ENCODE measurements at places on chromosomes 5 and 9.

DNA sequence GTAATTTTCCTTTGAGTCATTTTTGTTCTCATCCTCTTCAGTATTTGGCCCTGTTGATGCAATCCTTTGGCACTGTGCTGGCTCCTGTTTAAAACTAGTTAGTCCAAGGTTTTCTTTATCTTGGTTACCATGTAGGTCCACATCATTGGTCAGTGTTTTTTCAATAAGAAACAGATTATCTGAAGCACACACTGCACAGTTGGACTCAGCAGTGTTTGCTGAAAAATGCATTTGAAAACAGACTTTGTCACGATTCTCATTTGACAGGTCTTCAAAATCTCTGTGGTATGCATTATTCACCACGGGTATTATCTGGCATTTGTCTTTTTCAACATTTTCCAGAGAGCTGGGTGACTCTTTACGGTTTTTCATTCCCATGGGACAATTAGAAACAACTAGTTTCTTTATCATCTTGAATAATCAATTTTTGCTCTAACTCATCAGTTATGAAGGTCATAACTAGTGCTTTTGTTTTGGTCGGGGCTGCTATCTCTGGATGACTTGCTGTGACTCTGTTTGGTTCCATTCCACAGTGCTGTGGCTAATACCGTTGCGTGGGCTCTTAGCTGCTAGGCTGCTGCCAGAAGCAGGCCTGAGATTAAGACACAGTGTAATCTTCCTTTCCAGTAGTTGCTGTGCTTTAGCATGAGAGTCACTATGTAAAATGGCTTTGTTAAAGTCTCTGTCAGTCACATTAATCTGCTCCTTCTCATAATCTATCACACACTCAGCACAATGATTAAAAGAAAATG, 36.2 kb downstream of the NUDT12 start:
- no peak for DNase-seq

DNA sequence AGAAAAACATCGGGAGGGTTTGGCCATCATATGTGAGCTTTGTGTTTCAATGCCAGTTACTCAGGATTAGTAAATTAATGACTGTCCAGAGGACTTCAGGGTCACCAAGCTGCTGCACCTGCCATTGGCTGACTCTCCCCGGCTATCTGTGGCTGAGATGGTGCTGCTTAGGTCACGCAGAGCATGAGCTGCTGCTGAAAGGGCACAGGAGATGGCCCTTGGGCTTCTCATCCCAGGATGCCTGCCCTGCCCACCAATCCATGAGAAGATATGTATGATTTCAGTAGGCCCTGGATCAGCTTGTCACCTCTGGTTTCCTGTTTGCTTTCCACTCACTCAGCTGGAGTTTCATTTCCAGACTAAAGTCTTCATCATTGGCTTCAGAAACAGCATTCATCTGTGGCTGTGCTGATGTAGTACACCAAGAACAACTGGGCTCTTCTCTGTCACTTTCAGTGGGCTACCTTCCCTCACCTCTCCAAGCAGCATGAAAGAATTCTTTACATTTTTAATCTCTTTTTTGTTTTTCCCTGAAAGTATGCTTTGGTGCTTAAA, 2.4 kb upstream of the CATSPER3 start:
- DNase-seq = no peak

- DNase-seq = no peak
Measured at GRCh38 chr5:37836235-37836591, 3.6 kb downstream of the GDNF start.

DNA sequence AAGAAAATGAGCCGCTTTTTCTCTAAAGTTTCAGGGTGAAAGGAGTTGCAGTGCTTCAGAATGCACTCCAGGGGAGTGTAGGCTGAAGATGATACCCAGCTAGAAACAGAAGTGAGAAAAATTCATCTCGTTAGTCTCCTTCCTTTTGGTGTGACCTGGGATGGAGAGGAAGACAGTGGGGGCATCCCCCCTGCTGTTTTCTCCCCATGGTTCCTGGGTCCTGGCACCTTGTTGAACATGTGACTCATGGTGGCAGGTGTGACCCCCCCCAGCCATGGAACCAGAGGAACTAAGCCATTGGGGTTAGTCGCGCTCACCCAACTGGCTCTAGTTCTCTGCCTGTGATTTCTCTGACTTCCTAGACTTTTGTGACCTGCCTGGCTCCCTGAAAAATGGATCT, 424.6 kb downstream of the CSNK1G3 start:
- no peak for DNase-seq

DNA sequence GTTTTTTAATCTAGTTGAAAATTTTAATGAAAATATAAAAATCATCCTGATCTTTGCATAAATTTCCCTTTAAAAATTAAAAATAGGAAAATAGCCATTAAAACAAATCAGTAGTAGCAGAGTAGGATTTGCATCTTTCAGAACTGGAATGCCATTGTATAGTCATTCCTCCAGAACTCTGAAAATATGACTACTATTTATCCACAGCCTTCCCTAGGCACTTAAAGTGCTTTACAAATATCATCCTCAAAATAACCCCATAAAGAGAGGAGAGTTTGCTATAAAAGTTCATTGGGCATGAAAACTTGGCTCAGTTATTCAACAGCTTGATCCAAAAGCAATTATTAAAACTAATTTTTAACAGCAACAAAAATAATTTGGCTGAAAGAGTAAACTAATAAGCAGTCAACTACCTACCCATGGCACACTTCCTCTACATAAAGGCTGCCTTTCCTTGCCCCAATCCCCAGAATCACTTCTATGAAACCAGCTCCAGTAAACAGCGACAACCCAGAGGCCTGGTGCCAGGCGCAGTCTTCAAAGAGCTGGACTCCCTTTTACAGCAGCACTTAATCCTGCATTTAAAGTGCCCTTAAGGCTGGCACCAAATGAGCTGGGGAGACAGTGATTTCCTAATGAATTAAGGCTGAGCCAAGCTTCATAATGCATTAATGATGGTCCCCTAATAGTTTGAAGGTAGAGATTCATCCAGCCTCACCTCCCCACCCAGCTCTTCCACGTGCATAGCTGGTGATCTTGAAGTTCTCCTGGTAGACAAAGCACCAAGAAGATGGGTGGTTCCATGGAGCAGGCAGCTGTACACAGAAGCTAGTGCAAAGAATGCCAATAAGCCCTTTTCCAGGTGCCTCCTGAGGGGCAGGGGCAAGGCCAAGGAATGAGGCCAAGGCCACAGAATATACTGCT, 36.1 kb downstream of the LHFPL2 start:
- DNase-seq = no peak

DNA sequence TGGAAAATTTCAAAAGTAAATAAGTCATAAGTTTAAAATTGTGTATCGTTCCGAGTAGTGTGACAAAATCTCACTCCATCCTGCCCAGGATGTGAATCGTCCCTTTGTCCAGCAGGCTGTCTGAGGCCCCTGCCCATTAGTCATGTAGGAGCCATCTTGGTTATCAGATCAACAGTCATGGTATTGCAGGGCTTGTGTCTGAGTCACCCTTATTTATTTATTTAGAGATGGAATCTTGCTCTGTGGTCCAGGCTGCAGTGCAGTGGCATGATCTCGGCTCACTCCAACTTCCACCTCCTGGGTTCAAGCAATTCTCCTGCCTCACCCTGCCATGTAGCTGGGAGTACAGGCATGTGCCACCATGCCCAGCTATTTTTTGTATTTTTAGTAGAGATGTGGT, 30.2 kb downstream of the ITGA2 start:
- DNase-seq = peak; percentile 76

GRCh38 chr5:178277866-178278265, 45.3 kb upstream of the PHYKPL start:
- no peak for DNase-seq

DNA sequence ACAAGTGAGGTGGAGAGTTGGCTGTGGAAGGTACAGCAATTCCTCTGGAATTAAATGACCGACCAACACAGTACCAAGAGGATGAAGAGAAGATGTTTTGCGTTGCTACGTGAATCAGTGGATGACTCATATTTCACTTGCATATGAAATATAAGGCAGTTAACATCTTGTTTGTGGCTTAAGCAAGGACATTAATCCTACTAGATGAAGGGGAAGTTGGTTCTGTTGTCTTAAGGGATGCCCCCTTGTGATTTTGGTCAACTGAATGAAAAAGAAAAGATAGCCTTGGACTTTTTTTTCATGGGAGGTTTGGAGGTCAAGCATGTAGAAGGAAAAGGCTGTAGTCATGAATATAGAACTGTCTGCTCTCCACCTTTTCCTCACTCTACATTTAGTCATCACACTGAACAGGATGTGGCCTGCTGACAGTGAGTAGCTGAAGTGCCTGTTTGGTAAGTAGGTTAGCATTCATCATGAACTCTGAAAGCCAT, 33.9 kb downstream of the VLDLR start:
- DNase-seq = peak; percentile 54

GRCh38 chr5:164475339-164475977, 970.0 kb downstream of the MAT2B start:
- peak; percentile 17 for DNase-seq

- no peak for DNase-seq
Measured at GRCh38 chr9:8428389-8428788, 628.8 kb upstream of the DMAC1 start.

DNA sequence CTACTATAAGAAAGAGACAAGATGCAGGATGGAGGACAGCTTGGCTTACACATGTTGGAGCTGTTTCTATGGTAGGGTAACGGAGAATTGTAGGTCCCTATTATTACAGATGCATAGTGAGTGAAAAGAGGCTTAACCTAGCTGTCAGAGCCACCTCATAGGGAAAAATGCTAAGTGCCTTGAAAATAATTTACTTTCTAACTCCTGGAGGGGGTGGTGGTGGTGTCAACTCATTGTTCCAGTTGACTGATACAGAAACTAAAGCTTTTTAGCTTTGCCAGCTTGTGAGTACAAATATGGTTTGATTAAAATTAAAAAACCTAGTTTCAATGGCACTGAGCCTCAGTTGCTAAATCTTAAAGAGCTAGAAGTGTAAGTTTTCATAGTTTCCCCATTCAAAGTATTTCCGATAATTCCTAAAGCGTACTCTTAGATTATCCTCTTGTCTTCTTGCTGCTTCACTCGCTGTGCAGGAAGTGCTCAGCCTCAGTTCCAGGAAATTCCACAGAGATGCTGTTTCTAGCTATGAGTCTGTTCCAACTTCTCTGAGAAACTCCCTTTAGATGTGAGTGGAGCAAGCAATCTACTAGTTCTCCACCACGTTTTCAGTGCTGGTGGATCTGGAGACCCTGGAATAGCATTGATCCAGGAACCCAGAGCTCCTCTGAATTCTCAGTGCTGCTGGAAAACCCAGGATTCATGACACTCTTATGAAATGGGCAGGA, 265.2 kb downstream of the DMAC1 start:
- no peak for DNase-seq

DNA sequence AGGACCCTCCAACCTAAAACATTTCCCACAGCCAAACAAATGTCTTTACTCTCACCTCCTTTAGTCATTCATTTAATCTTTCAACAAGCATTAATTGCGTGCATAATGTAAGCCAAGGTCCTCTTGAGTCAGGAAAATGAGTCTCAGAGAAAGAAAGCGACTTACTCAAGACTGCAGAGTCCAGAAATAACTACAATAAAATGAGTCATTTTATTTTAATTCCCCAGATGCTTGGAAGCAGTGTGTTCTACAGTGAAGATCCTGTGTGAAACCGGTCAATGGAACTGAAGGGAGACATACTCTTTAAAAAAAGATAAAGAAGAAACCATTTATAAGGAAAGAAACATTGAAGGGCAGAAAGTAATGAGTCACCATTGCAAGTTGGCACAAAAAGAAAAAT, 513.7 kb downstream of the CDK5RAP2 start:
- peak; percentile 10 for DNase-seq

GRCh38 chr5:151954255-151954654, 29.6 kb upstream of the GLRA1 start:
- no peak for DNase-seq

DNA sequence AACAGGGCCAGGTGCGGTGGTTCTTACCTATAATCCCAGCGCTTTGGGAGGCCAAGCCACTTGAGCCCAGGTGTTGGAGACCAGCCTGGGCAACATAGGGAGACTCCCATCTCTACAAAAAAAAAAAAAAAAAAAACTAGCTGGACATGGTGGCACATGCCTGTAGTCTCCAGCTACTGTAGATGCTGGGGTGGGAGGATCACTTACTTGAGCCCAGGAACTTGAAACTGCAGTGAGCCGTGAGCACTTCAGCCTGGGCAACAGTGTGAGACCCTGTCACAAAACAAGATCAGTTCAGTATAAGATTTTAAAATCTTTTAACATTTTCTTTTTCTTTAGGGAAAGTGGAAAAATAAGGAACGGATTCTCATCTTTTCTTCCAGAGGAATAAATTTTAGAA, 2.5 kb downstream of the BRIX1 start:
- DNase-seq = no peak

GRCh38 chr5:117999939-118000549, 988.3 kb downstream of the DTWD2 start:
- no peak for DNase-seq

DNA sequence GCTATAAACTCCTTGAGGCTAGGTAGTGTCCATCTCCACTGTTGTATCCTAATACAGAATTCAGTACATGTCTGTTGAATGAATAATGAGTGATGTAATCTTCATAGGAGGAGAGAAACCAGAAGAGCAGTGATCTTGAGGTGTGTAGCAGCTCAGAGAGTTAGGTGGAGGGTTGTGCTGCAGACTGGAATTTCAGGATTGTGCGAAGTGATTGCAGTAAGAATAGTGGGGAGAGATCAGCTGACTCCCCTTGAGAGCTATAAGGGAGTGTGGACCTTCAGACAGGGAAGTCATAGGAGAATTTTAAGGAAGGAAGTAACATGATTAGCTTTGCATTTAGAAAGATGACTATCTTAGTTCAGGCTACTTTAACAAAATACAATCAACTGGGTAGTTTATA, 4.4 kb downstream of the SNX24 start:
- DNase-seq = no peak

- no peak for DNase-seq
Measured at GRCh38 chr5:5290674-5291334, 131.7 kb upstream of the ICE1 start.
